ENCODE measurements at places on chromosomes 3 and 15.

DNA sequence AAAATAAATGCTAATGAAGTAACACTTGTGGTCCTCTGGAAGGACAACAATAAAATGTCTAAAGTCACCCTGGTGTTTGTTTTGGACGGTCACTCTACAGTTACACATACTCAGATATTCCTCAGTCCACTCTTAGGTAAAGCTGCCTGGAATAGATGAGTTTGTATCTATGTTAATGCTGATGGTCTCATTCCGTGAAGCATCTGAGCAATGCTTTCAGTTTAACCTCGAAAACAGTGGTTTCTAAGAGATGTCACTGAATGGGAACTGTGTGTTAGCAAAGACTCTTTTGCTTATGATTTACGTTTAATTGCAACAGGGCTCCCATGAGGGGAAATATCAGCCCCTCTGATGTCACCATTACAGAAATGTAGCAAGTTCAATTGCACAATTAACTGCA, 49.1 kb downstream of the FBN1 start:
- no peak overlapping the region for H3K4me3 ChIP-seq
- no peak overlapping the region for H3K27ac ChIP-seq
- no peaks in the 10 kb centered on the region for H3K36me3 ChIP-seq
- DNase-seq, result no peak
- no peaks in the 10 kb centered on the region for H3K4me1 ChIP-seq

DNA sequence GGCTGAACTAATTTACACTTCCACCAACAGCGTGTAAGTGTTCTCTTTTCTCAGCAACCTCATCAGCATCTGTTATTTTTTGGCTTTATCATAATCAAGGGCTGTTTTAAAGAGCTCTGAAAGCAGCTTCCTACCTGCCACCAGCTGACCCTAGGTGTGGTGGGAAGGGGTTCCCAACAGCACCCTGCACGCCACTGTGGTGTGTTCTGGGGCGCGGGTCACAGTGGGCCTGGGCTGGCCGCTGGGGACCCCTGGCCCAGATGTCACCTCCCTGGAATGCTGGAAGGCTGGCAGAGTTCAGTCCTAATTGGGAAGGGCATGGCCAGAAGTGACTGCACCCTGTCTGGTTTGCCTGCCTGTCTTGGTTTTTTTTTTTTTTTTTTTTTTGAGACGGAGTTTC, 82.2 kb downstream of the ASB7 start:
- H3K4me3 ChIP-seq, result no peak overlapping the region
- H3K27me3 ChIP-seq, result peaks cover 2% of the 10 kb centered on the region
- no peaks in the 10 kb centered on the region for H3K36me3 ChIP-seq
- H3K4me1 ChIP-seq, result no peaks in the 10 kb centered on the region
- DNase-seq, result no peak

DNA sequence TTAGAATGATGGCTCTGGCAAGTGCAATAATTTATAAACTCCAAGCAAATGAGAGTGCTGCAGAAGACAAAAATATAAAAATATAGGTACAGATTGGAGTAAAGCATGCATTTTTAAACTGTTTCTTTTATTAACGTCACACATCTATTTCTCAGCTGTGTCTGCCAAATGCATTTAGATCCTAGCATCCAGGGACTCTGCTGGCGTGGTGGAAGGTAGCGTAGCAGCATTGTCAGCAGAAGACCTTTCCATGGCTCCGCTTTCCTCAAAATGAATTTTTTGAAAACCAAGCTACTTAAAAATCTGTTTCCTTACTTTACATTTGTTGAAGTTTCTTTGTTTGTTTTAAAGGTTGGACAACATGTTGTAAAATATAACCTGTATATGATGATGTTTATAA, 16.3 kb upstream of the ATP10A start:
- H3K4me3 ChIP-seq, result no peak overlapping the region
- no peak overlapping the region for H3K27ac ChIP-seq
- no peak for DNase-seq
- no peaks in the 10 kb centered on the region for H3K27me3 ChIP-seq

DNA sequence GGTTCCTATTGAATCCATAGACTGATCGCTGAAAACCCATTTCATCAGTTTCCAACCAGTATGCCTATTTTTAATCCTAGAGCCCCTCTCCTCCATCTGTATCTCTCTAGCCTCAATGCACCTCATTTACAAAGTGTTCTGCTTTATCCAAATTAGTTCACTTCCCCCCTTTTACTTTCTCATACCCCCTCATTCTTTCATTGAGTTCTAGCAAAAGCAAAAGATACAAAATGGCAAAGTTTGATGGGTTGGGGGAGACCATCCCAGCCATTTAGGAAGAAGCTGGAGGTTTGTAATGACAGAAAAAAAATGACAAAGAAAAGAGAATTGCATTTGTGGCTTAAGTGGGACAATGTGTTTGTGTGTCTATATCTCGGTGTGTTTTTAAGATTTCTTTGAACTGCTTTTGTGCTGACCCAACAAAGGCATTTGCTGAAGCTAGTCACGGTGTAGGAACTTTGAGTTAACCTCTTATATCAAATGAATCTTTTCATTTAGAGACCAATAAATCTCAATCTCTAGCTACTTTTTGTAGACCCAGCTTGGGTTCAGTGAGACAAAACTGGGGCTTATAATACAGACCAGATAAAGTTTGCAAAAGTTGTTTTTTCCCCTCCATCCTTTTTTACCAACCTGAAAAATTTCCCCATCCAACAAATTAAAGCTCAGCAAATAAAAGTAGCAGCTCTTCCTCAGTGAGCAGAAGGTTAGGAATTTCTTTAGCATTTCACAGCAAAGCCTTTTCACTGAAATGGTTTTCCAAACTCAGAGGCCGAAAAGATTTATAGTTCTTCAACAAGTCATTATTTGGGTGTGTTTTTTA, 18.7 kb downstream of the NR2F2 start:
- peaks cover 90% of the 10 kb centered on the region for H3K27me3 ChIP-seq
- no peaks in the 10 kb centered on the region for H3K36me3 ChIP-seq
- H3K27ac ChIP-seq, result no peak overlapping the region
- H3K4me1 ChIP-seq, result no peaks in the 10 kb centered on the region
- no peak overlapping the region for H3K4me3 ChIP-seq

DNA sequence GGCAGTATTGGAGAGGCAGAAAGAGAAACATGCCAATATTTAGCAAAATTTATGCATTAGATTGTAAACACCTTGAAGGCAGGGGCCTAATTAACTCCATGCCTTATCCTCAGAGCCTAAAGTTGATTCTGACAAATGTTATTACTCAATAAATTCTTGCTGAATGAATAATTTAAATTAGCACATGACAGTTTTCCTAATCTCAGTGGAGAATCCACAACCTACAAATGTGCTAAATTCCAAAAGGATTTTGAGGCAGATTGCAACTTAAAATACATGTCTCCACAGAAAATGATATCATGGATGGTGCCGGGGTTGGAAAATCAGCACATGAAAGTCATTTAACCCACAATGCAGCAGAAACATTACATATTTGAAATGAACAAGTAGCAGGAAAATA, 41.1 kb upstream of the NANOGP8 start:
- no peak overlapping the region for H3K4me3 ChIP-seq
- DNase-seq, result no peak
- no peaks in the 10 kb centered on the region for H3K36me3 ChIP-seq
- no peaks in the 10 kb centered on the region for H3K27me3 ChIP-seq
- no peaks in the 10 kb centered on the region for H3K4me1 ChIP-seq

GRCh38 chr15:55222588-55222987, 25.8 kb upstream of the RSL24D1 start:
- H3K4me1 ChIP-seq, result peaks cover 85% of the 10 kb centered on the region
- no peaks in the 10 kb centered on the region for H3K27me3 ChIP-seq
- peaks cover 78% of the 10 kb centered on the region for H3K36me3 ChIP-seq
- no peak for DNase-seq
- H3K4me3 ChIP-seq, result peak overlapping the region; percentile 55

DNA sequence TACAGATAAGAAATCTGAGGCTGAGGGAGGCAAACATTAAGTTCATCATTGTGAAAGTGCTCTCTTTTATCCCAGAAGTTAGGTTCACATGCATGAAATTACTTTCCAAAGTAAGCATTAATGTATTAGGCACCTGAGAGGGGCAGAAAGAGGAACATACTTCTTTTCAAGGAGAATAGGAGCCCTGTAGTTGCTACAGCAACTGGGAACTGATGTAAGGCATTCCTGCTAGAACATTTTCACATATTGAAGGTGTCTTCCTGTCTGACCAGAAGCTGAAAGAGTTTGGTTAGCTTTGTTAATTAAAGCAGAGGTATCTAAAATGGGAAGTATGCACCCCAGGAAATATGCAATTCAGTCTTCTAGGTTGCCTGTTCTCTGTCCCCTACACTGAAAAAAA, 65.5 kb upstream of the ZBTB20 start:
- H3K36me3 ChIP-seq, result no peaks in the 10 kb centered on the region
- H3K27ac ChIP-seq, result no peak overlapping the region
- H3K4me1 ChIP-seq, result no peaks in the 10 kb centered on the region
- no peak overlapping the region for H3K4me3 ChIP-seq

DNA sequence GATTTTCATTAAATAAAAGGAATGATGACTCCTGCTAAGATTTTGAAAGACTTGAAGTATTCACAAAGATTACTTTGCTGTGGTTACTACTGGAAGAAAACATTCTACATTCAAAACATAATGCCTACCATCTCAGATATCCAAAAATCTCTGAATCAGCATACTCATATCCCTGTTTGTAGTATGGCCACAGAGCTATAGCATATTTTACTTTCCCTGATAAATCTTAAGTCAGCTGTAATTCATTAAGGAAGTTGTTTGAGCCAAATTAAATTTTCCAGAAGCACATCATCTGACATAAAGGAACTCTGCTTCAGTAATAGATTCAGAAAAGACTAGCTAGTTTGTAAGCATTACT, 942.0 kb downstream of the ROBO1 start:
- no peak for DNase-seq
- no peaks in the 10 kb centered on the region for H3K36me3 ChIP-seq
- no peak overlapping the region for H3K27ac ChIP-seq
- no peaks in the 10 kb centered on the region for H3K4me1 ChIP-seq
- no peak overlapping the region for H3K4me3 ChIP-seq

- no peak for DNase-seq
- no peak overlapping the region for H3K27ac ChIP-seq
- no peaks in the 10 kb centered on the region for H3K36me3 ChIP-seq
- no peak overlapping the region for H3K4me3 ChIP-seq
Measured at GRCh38 chr3:176687754-176688153, 509.5 kb downstream of the TBL1XR1 start.

DNA sequence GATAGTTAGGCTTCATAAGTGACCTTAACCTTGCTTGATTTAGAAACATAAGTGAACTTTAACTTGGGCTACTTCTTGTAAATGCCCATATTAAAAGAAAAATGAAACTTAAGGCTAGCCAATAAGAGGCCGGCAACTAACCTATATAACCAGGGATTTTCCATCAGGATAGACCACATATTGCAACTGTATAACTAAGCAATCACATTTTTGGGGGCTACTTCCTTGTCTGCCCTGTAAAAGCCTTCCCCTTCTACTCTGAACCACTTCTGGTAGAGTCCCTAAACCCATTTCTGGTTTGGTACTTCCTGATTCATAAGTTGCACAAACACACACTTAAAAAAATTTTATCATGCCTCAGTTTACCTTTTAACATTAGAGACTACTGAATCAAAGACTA, 150.9 kb upstream of the UBE2E2 start:
- peaks cover 17% of the 10 kb centered on the region for H3K4me1 ChIP-seq
- H3K27ac ChIP-seq, result no peak overlapping the region
- DNase-seq, result no peak
- H3K27me3 ChIP-seq, result no peaks in the 10 kb centered on the region
- H3K36me3 ChIP-seq, result no peaks in the 10 kb centered on the region
- no peak overlapping the region for H3K4me3 ChIP-seq

DNA sequence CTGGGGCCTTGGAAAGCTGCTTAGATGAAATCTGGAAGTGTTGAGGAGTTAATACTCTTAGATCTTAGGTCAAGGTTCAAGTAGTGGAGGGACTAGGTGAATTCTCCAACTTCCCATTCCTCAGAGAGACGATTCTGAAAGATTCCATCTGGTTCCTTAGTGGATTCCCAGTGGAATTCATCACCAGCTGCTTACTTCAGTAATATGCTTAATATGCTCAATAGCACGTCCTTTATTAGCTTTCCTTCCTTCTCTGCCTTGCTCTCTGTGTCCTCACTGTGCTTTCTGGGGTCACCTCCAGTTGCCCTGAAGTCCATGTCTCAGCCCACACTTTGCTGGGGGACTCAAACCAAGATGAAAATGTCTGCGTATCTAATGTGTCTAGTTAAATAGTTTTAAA, 31.0 kb downstream of the CEP63 start:
- no peak overlapping the region for H3K27ac ChIP-seq
- no peak overlapping the region for H3K4me3 ChIP-seq
- no peak for DNase-seq

DNA sequence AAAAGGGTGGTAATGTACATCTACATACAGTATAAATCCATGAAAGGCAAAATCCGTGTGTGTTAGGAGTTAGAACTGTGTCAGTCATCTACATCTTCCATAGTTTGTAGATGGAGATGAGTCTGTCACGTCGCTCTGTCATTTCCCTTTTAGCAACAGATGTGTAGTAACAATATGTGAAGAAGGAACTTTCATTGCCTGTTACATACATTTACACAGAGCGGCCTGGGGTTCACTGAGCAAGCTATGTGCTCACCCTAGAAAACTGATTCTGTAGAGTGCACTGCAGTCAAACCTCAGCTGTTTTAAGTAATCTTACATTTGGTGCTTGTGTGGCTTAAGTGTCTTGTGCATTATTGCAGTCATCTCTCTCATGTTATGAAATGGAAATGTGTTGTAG, 41.6 kb upstream of the AP3B2 start:
- peak overlapping the region; percentile 94 for H3K27ac ChIP-seq
- peaks cover 58% of the 10 kb centered on the region for H3K4me1 ChIP-seq
- peak overlapping the region; percentile 94 for H3K4me3 ChIP-seq
- DNase-seq, result no peak

DNA sequence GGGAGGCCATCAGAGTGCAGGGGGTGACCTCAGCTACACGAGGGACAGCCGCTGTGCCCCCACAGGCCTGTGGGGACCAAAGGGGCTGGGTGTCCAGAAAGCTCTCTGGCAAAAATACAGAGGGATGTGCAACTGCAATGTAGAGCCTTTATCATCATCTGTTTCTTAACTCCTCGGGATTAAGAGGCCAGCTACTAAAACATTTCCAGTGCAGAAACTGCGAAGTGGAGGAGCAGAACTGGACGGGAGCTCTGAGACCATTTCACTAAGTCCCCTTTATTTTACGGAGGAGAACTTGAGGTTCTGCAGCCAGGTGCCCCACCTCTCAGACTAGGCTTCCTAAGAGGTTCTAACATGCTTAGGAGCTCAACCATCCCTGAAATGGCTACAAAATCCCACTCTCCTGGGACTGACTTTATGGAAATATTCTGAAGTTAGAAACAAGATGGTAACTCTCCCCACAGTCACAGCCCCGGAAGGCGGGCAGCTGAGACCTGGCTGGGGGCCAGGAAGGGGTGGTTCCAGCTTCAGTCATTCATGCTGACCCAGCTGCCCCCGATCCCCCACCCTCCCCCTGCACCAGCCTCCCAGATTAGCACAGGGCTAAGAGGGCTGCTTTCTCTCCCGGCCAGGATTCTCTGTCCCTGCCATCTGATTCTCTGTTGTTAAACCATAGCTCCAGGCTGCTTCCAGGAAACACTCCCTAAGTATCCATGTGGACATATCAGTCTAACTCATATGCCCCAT, 40.3 kb downstream of the UMPS start:
- DNase-seq, result no peak
- H3K36me3 ChIP-seq, result no peaks in the 10 kb centered on the region
- H3K4me1 ChIP-seq, result no peaks in the 10 kb centered on the region

GRCh38 chr3:177300039-177300833, 103.0 kb upstream of the TBL1XR1 start:
- no peak for DNase-seq
- H3K27ac ChIP-seq, result no peak overlapping the region
- no peaks in the 10 kb centered on the region for H3K27me3 ChIP-seq
- H3K4me3 ChIP-seq, result no peak overlapping the region
- no peaks in the 10 kb centered on the region for H3K36me3 ChIP-seq
